Astrocyte (in vitro differentiated cells and primary cell): ENCODE measurements at places on chromosomes 2 and 18.
A peak's percentile ranks its signal among the peaks of the same experiment; 100 is the strongest.

- no peak for DNase-seq
Observed at GRCh38 chr2:176830362-176830761, 382.2 kb upstream of the HNRNPA3 start.

- DNase-seq: no peak
Observed at GRCh38 chr2:191153716-191154115, 2.9 kb upstream of the STAT4 start.

GRCh38 chr18:72261590-72261989 is 282.6 kb downstream of the CBLN2 start:
- DNase-seq: no peak

DNA sequence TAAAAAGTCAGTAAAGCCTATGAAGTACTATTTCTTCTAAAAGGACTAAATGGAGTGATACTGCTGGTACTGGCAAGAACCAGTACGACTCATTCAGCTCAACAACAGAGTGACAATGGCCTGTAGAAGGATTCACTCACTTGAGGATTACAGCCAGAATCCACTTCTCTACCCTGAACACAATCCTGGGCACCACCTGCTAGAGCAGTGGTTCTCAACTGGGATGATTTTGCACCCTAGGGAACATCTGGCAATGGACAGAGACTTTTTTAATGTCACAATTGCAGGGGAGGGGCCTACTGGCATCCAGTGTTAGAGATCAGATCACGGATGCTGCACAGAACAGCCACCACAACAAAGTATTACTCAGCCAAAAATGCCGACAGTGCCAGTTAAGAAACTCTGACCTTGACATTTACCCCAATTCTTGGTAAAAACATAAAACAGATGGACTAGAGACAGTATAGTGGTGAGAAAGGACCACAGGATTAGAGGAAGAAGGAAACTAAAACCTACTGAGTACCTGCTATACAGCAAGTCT is 5.0 kb downstream of the SPIRE1 start:
- no peak for DNase-seq

- no peak for DNase-seq
Observed at GRCh38 chr2:143157418-143157817, 28.2 kb downstream of the ARHGAP15 start.

- DNase-seq: no peak
Observed at GRCh38 chr2:239324456-239324855, 76.4 kb downstream of the HDAC4 start.

GRCh38 chr2:215423928-215424540 is 11.8 kb downstream of the FN1 start:
- DNase-seq: peak; percentile 32

DNA sequence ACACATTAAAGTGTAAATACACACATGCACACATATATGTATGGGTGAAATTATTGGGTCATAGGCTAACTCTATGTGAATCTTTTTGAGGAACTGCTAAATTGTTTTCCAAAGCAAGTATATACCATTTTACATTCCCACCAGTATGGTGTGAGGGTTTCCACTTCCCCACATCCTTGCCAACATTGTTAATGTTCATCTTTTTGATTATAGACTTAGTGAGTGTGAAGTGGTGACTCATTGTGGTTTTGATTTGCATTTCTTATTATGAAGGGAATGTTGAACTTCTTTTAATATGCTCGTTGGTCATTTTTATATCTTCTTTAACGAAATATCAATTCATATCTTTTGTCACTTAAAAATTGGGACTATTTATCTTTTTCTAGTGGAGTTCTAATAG is 181.8 kb upstream of the GCFC2 start:
- DNase-seq: peak; percentile 2

GRCh38 chr2:171547256-171547655 is 25.0 kb downstream of the CYBRD1 start:
- no peak for DNase-seq

- DNase-seq: peak; percentile 85
Observed at GRCh38 chr2:207311316-207312005, 145.7 kb upstream of the KLF7 start.

GRCh38 chr2:36380624-36381481 is 25.3 kb downstream of the CRIM1 start:
- DNase-seq: no peak

- no peak for DNase-seq
Observed at GRCh38 chr2:175619179-175620045, 382.7 kb downstream of the LNPK start.

- no peak for DNase-seq
Observed at GRCh38 chr2:234722176-234722575, 225.3 kb upstream of the ARL4C start.

DNA sequence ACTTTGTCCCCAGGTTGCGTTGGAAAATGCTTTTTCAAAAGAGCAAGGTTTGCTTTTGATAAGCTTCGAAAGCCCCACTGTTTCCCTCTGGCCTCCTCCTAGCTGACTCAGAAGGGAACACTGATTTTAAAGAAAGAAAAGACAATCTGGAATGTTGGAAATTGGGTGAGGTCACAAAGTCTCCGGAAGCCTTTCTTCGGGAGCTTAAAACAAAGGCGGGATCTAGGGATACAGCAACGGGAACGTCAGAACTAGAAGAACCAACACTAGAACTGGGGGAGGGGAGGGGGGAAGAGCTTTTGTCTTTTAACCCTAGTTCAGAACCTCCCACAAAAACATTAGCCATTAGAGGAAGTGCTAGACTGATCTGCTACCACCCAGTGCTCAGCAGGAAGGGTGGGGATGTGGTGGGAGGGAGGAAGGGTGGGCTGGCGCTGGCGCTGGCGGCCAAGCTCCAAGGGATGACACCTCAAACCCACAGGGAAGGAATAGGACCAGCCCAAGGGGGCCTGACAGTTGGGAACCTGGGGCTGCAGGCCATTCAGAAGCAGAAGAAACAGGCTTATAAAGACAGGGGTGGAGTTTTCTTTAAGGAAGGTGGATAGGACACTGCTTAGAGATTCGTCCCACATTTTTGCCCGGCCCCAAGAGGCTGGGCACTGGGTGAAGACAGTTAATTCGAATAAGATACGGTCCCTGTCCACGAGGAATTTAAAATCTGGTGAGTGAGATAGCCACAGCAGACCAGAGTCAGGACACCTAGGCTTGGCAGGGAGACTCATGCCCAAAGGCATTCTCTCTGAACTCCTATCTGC is 1.7 kb downstream of the TMSB10 start:
- DNase-seq: peak; percentile 88

GRCh38 chr18:9366126-9366714 is 31.6 kb downstream of the TWSG1 start:
- DNase-seq: peak; percentile 42

DNA sequence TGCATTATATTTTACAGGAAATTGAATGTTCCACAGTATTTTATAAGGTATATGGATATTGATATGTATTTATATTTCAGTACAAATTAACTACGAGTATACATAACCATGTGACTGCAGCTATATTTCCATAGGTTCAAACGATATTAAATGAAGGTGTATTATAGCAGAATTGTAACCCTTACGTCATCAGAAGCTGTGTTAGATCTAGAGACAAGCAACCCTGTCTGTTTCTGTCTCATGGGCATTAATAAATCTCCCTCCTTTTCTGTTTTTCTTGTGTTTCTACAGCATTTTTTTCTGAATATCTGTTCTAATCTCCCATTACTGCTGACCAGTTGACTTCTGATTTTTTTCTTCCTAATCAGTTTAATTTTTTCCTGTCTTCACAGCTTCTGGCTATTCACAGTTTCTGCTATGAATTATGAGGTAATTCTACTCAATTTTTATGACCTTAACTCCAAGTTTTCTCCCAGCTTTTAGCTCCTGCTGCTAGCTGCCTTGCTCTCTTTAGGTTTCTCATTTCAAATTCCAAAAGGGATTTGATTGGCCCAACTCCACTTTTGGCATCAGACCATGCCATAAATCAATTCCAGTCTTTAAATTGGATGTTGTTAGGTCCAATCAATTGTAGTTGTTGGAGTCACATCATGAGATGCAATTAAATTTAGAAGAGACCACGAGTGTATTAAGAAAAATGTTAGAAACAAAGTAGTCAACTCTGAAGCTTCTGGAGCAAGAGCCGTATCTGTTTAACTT is 277.5 kb upstream of the ZSWIM2 start:
- no peak for DNase-seq

DNA sequence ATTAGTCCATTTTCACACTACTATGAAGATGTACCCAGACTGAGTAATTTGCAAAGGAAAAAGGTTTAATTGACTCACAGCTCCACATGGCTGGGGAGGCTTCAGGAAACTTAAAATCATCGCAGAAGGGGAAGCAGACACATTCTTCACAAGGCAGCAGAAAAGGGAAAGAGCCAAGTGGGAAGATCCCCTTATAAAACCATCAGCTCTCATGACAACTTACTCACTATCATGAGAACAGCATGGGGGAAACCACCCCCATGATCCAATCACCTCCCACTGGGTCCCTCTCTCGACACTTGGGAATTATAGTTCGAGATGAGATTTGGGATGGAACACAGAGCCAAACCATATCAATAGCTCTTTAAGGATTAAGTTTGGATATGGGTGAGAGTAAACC is 246.1 kb upstream of the CYRIA start:
- no peak for DNase-seq

GRCh38 chr18:39403121-39403520 is 1837.5 kb upstream of the CELF4 start:
- no peak for DNase-seq
